Activated T-helper 1 cell treated with Interleukin-2 at 50 U/mL for 16 hours (primary cell): ENCODE measurements at places on chromosomes 2 and 18.

- no peak for DNase-seq
Observed at GRCh38 chr2:144502369-144502768, 17.6 kb downstream of the ZEB2 start.

DNA sequence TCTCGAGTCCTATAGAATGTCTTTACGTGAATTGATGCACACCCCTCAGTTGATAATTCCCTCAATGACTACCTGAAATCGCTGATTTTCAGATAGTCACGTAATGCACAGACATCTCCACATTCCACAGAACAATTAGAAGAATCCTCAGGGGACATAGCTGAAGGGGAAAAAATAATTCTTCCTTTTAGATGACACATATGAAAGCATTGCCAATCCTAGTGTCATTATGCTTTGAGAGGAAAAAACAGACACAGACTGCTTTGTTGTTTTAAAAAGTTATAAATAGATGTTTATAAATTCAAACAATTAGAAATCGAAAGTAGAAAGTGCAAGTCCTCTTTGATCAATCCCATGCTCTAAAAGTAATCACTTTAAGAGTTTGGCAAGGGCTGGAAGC, 100.6 kb upstream of the FN1 start:
- DNase-seq: no peak

DNA sequence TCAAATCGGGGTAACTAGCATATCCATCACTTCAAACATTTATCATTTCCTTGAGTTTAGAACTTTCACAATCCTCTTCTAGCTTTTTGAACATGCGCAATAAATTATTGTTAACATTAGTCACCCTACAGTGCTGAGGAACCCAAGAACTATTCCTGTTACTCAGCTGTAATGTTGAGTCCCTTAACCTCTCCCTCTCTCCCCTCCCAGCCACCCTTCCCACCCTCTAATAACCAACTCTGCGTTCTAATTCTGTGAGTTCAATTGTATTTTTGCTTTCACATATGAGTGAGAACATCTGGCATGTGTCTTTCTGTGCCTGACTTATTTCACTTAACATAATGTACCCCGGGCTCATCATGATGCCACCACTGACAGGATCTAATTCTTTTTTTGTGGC, 78.6 kb upstream of the RANBP2 start:
- DNase-seq: no peak

DNA sequence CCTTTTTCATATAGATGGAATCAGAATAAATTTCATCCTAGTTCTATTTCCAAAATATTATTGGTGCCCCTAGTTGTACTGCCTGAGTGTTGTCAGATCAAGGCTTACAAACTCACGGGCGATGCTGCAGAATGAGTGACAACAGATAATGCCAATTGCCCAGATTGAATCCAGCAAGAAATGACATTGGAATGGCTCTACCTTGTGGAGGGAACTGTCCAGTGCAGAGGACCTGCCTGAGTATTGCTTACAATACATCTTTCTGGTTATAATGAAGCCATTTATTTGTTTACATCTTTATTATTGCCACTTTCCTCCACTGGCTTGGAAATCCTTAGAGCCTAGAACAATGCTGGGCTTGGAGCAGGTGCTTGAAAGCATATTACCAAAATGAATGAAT, 7.8 kb upstream of the IL1R2 start:
- DNase-seq: no peak

DNA sequence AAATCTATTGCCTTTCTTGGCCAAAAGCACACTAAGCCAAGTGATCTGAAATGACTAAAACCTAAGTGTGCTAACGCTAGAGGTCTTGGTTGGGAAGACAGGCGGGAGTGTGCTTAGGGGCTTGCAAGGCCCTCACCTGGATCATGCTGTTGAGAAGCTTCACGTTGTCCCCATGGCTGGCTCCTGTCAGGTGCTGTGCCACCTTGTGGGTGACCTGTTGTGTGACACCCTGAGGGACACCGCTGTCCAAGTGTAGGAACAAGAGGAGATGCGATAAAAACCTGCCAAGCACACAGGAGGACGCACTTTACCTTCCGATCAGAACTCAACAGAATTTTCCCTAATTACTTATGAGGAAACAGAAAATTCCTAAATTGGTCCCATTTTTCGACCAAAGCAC, 50.8 kb downstream of the EPG5 start:
- DNase-seq: no peak

DNA sequence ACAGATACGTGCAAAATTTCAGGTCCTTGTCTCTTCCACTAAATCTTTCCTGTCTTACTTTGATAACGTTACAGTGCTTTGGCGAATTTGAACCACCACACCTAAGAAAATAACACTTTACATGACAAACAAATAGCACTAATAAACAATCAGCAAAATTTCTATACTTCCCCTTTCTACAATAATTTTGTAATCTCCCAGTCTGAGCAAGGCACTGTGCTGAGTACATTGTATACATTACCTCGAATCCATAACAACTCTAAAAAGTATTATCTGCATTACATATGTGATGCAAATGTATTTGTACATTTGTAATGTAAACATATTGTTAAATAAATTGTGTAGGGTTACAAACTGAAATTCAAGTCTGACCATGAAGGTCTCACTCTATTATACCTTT, 49.9 kb downstream of the RTN4 start:
- DNase-seq: no peak

GRCh38 chr18:62857263-62857976, 142.1 kb downstream of the PHLPP1 start:
- DNase-seq: no peak

DNA sequence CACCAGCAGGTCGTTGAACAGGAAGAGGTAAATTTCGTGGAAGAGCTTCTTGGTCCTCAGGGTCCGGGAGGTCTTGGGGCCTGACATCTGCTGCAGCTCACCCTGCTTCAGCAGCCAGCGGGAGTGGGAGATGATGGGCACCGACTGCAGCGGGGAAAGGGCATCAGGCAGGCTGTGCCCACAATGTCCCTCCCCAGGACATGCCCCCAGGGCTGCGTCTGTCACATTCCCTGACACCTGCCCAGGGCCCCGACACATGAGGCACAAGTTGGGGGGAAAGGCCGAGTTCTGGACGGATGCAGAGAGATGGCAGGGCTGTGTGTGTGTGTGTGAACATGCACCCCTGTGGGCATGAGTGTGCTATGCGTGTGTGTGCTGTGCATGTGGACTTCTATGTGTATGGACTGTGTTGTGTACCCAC, 13.9 kb downstream of the SNORC start:
- no peak for DNase-seq

DNA sequence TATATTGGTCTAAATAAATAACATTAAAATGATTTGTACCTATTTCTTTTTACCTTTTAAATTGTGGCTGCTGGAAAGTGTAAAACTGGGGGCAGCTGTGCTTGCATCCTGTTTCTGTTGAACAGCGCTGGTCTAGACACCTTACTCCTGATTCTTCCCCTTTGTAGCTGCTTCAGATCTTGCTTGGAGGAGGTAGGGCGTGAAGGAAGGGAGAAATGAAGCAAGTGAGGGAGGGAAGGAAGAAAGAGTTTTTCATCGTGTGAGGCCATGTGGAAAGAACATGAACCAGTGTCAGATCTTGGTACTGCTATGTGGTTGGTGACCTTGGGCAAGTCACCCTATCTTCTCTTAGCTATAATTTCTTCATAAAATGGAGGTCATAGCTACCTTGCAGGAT, 89.0 kb upstream of the SEC11C start:
- no peak for DNase-seq

- no peak for DNase-seq
Observed at GRCh38 chr2:9867881-9868280, 24.6 kb downstream of the TAF1B start.

DNA sequence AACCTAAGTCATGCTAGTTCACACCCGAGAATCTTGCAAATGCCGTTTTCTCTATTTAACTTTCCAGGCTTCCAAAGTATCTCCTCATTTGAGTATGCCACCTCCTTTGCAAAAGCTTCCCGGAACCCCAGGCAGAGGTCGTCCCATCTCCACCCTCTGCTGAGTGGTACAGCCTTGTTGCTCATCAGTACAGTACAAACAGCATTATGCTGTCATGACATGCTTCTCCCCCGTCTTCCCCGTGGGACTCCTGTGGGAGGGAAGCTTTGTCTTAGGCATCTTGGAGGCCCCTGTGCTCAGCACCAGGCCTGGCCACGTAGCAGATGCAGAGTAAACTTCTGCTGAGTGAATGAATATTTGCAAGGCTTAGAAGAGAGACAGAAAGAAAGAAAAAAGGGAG, 102.7 kb downstream of the CDCA7 start:
- DNase-seq: no peak

- no peak for DNase-seq
Observed at GRCh38 chr2:12168354-12168753, 421.9 kb downstream of the LPIN1 start.

- DNase-seq: no peak
Observed at GRCh38 chr18:36772241-36772723, 56.5 kb downstream of the TPGS2 start.

GRCh38 chr2:11904029-11904428, 157.6 kb downstream of the LPIN1 start:
- no peak for DNase-seq

- no peak for DNase-seq
Observed at GRCh38 chr2:161136696-161137324, 23.4 kb upstream of the TANK start.

DNA sequence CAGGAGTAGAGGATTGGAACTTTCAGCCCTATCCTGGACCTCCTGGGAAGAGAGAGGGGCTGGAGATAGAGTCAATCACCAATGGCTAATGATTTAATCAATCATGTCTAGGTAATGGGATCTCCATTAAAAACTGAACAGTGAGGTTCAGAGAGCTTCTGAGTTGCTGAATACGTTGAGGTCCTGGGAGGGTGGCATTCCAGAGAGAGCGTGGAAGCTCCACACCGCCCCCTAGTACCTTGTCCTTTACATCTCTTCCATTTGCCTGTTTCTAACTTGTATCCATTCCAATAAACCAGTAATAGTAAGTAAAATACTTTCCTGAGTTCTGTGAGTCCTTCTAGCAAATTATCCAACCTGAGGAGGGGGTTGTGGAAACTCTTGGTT, 101.7 kb downstream of the B3GNT2 start:
- DNase-seq: no peak

DNA sequence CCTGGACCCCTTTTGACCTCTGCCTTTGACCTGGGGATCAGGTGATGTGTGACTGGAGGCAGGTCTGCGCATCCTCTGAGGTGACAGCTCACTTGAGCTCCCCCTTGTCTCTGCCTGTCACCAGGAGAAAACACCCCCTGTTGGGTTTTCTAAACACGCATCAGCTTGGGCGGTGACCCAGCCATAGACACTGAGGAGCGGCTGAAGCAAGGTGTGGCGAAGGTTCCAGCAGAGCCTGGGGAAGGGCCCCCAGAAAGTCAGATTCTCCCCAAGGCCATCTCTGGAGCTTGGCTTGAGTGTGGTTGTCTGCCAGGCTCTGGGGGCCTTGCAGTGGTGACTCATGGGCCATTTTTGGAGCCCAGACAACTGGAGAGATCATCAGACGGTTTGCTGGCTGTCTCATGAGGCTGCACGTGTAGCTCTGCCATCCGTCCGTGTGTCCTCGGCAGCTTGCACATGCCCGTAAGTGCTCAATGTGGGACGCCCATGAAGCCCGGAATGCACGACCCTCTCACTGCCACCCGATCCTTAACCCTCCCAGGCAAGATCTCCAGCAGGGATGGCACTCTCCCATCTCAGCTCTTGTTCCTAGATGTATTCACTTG, 29.4 kb downstream of the SIX3 start:
- DNase-seq: no peak

DNA sequence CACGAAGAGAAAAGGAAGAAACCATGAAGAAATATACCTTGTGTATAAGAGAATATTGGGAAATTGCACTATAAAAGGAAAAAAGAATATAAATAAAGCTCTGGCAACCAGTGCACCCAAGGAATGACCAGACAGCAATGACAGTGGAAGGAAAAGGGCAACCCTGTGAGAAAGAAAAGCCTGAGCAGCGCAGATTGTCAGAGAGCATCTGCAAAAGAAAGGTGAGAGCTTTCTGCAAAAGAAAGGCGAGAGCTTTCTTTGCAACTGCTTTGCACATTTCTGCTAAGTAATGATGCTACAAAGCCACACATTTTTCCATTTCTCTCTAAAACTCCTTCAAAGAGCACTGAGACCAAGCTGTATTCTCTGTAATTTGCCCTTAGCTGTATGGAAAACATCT, 83.6 kb downstream of the CTNNA2 start:
- no peak for DNase-seq

GRCh38 chr2:237227592-237228280, 142.0 kb downstream of the COPS8 start:
- DNase-seq: no peak

GRCh38 chr18:75246721-75247610, 36.4 kb downstream of the TSHZ1 start:
- no peak for DNase-seq

DNA sequence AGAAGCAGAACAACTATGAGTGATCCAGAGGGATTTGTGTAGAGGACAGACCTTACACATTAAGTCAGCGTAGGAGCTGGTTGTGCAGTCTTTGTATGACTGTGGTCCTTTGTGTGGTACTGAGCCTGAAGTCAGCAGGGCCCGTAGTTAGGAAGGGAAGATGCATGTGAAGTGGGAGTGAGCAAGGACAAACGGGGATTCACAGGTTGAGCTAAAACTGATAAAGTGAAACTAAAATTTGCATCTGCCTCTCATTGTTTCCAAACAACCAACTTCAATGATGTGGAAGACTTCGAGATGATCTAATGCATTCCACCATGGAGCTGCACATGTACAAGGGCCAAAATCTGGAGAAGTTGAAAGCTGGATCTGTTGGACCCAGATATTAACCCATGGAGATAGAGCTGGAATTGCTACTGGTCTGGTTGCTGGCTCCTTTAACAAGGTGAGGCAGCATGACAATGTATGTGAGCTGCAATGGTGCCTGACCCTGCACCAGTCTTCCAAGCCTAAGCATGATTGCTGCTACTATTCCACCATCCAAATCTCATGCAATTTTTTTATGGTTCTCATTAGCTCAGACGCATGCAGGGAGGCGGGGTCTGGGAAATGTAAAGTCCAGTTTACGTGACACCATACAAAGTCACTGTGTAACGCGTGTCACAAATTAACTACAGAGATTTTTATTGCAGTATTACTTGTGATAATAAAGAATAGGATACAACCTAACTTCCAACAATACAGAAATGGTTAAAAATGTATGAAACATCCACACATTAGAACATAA, 12.1 kb upstream of the CYBRD1 start:
- no peak for DNase-seq

DNA sequence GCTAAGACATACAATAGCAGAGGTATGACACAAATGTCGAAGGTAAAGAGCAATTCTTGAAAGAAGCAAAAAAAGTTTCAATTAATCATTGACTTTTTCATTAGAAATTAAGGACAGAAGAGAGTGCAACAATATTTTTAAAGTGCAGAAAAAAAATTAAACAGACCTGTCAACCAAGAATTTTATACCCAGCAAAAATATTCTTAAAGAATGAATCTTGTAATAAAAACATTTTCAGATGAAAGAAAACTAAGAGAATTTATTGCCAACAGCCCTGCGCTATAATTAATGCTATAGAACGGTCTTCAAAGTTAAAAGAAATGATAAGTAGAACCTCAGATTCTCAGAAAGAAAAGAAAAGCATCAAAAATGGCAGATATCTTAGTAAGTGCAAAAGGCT, 79.0 kb downstream of the OLA1 start:
- DNase-seq: no peak
